ENCODE measurements at places on chromosomes 16 and 17.

- no peak for DNase-seq
Measured at GRCh38 chr17:47618410-47618809, 31.3 kb upstream of the KPNB1 start.

GRCh38 chr17:3571043-3571900 lies 13.7 kb upstream of the TRPV3 start:
- DNase-seq, result no peak

- no peak for DNase-seq
Measured at GRCh38 chr16:86490859-86491639, 19.3 kb upstream of the FOXF1 start.

GRCh38 chr16:57258910-57259475 lies 13.9 kb downstream of the ARL2BP start:
- DNase-seq, result no peak

DNA sequence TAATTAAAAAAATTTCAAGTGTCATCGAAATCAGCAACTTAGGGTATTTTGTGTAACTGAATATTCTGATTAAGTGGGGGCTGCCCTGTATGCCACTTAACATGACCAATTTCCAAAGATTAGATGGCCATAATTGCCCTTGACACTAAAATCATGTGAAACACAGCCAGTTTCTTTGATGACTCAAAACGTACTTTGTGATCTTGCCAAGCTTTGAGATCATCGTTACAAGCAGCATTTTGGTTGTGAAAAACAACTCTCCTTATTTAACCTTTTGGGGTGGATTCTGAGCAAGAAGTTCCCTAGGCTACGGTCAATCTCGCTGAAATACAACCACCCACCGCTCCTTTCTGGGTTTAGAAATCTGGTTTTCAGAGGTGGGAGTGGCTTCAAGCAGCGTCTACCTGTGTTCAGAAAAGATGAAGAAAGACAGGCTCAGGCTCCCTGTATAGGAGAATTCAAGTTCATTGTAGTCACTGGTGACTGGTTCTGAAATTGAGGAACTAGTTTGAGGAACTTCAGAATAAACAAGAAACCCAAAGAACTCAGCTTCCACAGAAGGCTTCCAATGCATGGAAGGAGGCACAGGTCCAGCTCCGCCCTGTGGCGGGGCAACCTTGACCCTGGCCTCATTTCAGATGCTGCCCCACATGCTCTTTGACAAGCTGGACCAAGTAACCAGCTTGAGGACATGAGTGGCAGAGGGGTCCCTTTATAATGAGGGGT lies 9.4 kb downstream of the MAP3K14 start:
- peak; percentile 91 for DNase-seq

DNA sequence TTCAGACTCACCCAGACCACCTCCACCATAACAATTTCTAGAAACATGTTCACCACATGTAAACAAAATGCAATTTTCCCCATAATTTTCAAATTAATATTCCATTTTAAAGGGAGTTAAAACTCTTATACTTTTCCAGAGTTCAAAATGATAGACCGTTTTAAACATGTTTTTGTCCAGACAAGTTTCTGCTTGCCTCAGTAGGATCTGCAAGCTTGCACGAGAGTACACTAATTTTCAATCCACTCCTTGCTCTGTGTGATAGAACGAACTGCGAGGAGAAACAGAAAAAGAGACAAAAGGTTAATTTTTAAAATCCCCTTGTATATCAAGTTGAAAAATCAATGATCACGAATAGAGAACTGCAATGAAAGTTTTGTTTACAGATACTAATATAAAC lies 7.1 kb downstream of the FAHD1 start:
- DNase-seq, result no peak

DNA sequence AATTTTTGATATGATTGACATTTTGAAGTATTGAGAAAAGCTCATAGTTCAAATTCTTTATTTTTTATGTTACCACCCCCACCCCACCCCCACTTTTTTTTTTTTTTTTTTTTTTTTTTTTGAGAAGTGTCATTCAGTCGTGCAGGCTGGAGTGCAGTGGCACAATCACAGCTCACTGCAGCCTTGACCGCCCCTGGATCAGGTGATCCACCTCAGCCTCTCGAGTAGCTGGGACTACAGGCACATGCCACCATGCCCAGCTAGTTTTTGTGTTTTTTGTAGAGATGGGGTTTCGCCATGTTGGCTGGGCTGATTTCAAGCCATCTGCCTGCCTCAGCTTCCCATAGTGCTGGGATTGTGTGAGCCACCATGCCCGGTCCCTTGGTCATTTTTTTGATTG lies 7.4 kb downstream of the TAF15 start:
- no peak for DNase-seq

GRCh38 chr17:35001549-35001948 lies 21.2 kb downstream of the LIG3 start:
- no peak for DNase-seq

- no peak for DNase-seq
Measured at GRCh38 chr16:58035356-58036170, 10.0 kb downstream of the MMP15 start.

- DNase-seq, result no peak
Measured at GRCh38 chr16:27492588-27492979, 57.1 kb downstream of the GTF3C1 start.

- no peak for DNase-seq
Measured at GRCh38 chr17:3803308-3803640, 2.3 kb upstream of the ITGAE start.

DNA sequence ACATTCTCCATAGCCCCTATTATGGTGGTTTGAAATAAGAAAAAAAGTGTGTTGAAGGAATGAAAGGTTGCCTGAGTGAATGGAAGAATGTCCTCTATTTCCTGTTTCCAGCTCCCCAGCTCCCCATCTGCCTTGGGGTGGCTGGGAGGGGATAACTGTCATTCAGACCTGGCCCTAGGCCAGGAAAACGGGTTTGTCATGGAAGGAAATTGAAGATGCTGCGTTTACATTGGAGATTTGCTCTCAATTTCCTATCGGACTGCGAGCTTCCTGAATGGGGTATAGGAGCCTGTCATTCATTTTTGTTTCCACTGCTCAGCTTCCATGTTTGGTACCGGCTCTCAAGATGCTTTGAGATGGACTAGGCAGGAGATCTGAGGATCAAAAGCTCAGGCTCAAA lies 2.2 kb upstream of the FZD2 start:
- DNase-seq, result no peak

DNA sequence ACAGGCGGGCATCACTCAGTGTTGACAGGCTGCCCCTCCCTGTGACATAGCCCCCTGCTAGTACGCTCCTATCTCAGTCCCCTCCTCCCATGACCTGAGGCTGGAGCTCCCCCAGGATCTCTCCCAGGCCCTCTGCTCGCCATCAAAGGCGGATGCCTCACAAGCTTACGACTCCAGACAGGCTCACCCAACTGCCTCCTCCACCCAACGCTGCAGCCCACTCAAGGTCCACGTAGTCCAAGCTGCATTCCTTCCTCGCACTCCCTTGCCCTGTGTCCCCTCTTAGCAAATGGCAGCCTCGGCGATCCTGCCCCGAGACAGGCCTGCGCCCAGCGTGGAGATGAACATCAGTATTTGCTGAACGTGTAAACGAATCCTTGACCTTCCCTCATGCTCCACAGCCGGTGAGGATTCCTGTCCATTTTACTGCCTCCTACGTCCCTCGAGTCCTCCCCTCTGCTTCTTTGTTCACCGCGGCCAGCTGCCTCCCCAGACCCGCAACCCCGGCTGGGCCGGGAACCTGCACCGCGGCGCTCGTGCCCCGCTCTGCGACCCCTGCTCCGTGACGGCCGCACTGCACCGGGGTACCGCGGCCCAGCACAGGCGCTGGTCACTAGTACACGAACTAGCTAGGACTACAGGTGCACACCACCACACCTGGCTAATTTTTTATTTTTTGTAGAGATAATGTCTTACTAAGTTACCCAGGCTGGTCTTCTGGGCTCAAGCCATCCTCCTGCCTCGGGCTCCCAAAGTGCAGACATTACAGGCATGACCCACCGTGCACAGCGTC lies 838 bp upstream of the TMEM97 start:
- no peak for DNase-seq

GRCh38 chr16:48511071-48511540 lies 98.9 kb downstream of the N4BP1 start:
- DNase-seq, result no peak

- no peak for DNase-seq
Measured at GRCh38 chr17:81460856-81461460, 51.6 kb downstream of the ACTG1 start.

- DNase-seq, result no peak
Measured at GRCh38 chr16:27441998-27442397, 40.0 kb downstream of the IL21R start.

DNA sequence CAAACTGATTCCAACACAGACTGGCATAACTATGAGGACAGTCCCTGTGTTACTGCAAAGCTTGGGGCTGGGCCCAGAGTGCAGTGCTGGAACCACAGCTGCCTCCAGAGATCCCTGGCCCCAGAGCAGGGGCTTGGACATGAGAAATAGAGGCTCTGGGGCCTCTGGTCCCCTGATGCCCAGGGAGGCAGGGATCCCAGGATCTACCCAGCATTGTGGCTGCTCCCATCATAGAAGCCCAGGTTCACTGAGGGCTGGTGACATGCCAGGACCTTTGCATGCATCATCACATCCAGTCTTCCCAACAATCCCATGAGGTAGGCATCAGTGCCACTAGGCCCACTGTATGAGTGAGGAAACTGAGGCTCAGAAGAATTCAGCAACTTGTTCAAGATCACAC lies 95.8 kb downstream of the TMEM132E start:
- DNase-seq, result no peak

DNA sequence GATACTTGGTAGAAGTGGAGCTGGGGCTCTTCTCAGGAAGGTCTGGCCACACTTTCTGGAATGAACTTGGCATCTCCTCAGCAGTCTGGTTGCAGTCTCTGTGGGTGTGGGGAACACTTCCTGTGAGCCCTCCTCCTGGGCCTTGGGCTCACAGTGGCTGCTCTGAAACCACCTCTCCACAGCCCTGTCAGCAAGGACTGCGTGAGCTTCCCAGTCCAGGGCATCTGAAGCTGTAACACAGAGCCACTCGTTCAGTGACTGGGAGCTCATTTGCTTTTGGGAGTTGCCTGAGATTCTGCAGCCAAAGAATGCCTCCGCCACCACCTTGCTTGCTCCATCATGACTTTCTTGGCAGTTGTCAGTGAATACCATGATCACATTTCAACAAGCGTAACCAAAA lies 60.0 kb downstream of the CLEC16A start:
- peak; percentile 33 for DNase-seq

- no peak for DNase-seq
Measured at GRCh38 chr16:20901068-20901435, 481 bp downstream of the LYRM1 start.

- DNase-seq, result no peak
Measured at GRCh38 chr17:77875881-77876509, 82.5 kb upstream of the TNRC6C start.

- DNase-seq, result no peak
Measured at GRCh38 chr16:85635545-85636140, 22.5 kb downstream of the GSE1 start.

- DNase-seq, result no peak
Measured at GRCh38 chr16:79283578-79283977, 317.0 kb downstream of the MAF start.

DNA sequence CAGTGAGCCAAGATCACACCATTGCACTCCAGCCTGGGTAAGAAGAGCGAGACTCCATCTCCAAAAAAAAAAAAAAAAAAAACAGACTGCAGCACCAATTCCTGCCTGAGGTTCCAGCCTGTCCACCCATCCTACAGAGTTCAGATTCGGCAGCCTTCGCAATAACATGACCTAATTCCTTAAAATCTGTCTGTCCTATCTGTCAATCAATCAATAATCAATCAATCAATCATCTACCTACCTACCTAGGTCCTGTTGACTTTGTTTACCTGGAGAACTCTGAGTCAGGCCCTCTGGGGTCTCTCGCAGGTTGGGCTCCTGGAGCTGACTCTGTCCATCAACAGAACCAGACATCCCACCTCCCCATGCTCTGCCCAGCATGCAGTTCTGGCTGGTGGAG lies 236.7 kb downstream of the ENGASE start:
- no peak for DNase-seq

DNA sequence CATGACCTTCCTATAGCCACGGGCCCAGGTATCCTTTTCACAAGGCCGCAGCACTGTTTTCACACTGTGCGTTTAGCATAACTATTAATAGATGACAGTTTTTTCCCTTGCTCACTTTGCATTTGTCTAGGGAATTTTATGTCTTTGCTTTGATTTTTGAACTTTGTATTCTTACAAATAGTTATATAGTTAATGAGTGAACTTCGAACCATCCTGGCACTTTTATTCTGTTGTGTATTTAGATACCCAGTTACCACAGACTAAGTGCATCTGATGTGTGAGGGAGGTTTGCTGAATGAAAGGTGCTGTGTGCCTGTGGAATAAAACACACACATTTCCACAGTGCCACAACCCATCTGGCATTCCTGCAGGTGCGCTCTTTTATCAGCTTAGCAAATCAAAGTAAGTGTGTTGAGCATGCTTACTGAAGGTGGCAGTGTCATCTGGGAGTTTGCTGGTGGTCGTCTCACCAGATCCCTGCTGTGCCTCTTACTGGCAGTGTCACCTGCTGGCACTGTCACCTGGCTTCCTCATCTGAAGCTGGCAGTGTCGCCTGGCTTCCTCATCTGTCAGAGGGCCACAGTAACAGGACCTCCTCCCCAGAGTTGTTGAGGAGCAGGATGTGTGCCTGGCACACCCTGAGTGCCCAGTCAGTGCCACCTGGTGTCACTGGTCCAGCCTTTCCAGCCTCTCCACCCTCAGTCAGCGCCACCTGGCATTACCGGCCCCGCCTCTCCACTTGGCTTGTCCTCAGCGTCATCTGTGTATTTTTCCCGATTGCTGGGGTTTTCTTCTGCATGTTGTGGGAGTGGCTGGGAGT lies 37.6 kb downstream of the USP10 start:
- no peak for DNase-seq

DNA sequence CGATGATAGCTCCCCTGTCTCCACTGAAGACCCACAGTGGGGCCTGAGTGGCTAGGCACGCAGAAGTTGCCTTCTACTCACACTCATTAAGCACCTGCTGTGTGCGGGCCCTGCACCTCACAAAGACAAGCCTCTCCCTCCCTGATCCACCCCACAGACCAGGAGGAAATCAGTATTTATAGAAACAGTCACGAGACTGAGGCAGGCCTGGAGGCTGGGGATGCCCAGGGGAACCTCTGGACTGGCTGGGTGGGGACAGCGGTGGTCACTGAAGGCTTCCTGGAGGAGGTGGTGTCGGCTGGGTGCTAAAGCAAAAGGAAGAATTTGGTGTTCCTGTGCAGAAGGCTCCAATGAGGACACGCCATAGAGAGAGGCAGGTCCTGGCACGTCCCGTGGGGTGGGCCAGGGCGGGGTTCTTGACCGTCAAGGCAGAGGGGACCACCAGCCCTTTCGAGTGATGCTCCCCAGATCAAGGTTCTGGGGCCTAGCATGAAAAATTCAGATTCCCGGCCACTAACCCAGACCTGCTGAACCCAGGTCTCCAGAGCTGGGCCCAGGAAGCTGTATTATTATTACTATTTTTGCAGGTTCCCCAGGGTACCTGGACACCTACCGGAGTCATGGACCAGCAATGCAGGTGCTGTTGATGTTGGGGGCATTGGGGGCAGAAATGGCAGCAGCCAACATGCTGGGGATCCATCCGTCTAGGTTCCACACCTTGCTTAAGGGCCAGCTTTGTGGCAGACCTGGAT lies 23.0 kb downstream of the PPL start:
- no peak for DNase-seq

- no peak for DNase-seq
Measured at GRCh38 chr17:17910060-17910459, 62.1 kb downstream of the TOM1L2 start.

Data from astrocyte of the spinal cord (primary cell).